IMR-90 (cell line): ENCODE measurements at places on chromosomes 5 and 9. TPM values are rescaled to one million over a fixed set of nuclear protein-coding genes. Genes with fewer than 3 reads are reported as not detected.

DNA sequence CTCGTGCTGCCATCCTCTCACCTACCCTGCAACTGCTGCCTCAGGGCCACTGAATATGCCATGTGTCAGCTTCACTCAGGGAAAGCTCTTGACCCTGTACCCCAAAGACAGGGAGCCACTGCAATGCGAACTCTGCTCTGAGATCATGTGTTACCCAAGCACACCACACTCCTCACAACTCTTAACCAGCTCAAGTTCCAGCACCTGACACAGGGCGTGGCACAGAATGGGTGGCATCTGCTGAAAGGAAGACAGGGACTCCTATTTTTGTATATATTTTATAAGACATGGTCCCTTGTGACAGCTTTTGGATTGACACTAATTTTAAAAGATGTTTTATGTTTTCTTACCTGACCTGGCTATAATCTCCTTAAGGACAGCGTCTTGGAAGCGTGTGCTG, 10.7 kb downstream of the PHYKPL start:
- no peaks in the 10 kb centered on the region for H3K27me3 ChIP-seq
- no peak overlapping the region for H3K27ac ChIP-seq
- H3K4me3 ChIP-seq = no peak overlapping the region
- no peaks in the 10 kb centered on the region for H3K4me1 ChIP-seq
- peaks cover 30% of the 10 kb centered on the region for H3K36me3 ChIP-seq

GRCh38 chr9:131027872-131028179, 18.9 kb downstream of the LAMC3 start:
- H3K4me1 ChIP-seq = no peaks in the 10 kb centered on the region
- DNase-seq = no peak
- H3K36me3 ChIP-seq = no peaks in the 10 kb centered on the region
- H3K27ac ChIP-seq = no peak overlapping the region

GRCh38 chr5:10509575-10509974, 54.3 kb upstream of the ANKRD33B start:
- DNase-seq = no peak
- H3K4me3 ChIP-seq = no peak overlapping the region
- no peaks in the 10 kb centered on the region for H3K27me3 ChIP-seq
- no peaks in the 10 kb centered on the region for H3K36me3 ChIP-seq
- H3K27ac ChIP-seq = no peak overlapping the region
- H3K4me1 ChIP-seq = peaks cover 13% of the 10 kb centered on the region

DNA sequence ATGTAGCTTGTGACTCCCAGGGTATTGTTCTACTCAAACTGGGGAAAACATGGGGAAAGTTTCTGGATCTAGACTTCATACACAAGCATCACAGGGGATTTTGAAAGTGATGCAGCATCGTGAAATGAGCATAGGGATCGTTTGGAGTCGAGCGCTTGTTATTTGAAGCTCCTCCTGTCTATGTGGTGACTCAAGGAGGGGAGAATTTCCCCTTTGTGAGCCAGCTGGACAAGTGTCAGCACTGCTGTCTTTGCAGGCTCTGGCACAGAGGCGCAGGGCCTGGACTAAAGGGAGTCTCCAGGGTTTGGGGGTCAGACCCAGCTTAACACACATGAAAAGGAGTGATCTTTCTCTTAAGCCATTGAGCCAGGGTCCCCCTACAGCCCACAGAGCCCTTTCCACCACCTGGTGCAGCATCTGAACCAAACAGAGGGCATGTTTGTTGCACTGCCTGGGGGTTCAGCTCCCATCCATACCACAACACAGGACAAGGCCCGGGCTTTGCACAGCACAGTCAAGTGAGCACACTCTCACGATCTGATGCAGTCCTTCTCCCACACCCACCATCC, 51.0 kb downstream of the IRF1 start:
- H3K4me1 ChIP-seq = peaks cover 27% of the 10 kb centered on the region
- H3K36me3 ChIP-seq = no peaks in the 10 kb centered on the region
- H3K27me3 ChIP-seq = no peaks in the 10 kb centered on the region
- peak overlapping the region; percentile 88 for H3K27ac ChIP-seq
- DNase-seq = peak; percentile 97

GRCh38 chr9:136626066-136626725, 36.5 kb upstream of the EGFL7 start:
- no peak overlapping the region for H3K4me3 ChIP-seq
- no peak overlapping the region for H3K27ac ChIP-seq
- no peaks in the 10 kb centered on the region; the same call in 1 of the 2 replicates for H3K27me3 ChIP-seq
- peaks cover 5% of the 10 kb centered on the region; the same call in 1 of the 2 replicates for H3K4me1 ChIP-seq

DNA sequence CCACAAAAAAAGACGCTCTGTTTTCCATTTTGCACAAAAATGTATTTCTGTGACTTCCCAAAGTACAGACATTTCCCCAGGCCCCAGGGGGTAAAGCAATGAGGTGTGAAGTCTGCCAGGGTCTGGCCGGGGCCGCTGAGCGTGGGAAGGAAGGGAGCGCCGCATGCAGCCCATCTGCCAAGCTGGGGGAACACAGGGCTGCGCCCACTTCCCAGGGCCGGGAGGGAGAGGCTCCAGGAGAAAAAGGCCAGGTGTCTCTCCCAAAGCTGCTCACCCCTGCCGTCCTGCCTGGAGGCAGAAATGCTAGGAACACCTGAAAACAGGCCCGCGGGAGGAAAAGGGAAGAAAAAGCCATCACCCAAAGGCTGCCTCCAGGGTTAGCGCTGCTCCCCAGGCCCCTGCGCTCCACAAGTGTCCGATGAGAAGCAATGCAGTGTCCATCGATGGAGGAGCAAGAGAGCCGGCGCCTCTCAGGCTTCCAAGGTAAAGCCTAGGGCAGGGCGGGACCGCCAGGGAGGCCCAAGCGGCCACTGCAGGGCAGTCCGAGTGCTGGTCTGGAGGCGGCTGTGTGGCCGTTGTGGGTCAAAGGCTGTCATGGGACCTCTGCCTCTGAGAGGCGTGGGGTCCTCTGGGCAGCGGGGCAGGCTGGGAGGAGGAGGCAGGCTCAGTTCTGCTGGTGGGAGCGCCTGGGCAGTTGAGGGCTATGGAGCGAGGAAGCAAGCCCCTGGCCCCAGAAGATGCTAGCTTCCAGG, 6.0 kb upstream of the ZDHHC12 start:
- no peak overlapping the region for H3K27ac ChIP-seq
- peaks cover 17% of the 10 kb centered on the region for H3K36me3 ChIP-seq
- H3K27me3 ChIP-seq = no peaks in the 10 kb centered on the region
- no peak for DNase-seq

DNA sequence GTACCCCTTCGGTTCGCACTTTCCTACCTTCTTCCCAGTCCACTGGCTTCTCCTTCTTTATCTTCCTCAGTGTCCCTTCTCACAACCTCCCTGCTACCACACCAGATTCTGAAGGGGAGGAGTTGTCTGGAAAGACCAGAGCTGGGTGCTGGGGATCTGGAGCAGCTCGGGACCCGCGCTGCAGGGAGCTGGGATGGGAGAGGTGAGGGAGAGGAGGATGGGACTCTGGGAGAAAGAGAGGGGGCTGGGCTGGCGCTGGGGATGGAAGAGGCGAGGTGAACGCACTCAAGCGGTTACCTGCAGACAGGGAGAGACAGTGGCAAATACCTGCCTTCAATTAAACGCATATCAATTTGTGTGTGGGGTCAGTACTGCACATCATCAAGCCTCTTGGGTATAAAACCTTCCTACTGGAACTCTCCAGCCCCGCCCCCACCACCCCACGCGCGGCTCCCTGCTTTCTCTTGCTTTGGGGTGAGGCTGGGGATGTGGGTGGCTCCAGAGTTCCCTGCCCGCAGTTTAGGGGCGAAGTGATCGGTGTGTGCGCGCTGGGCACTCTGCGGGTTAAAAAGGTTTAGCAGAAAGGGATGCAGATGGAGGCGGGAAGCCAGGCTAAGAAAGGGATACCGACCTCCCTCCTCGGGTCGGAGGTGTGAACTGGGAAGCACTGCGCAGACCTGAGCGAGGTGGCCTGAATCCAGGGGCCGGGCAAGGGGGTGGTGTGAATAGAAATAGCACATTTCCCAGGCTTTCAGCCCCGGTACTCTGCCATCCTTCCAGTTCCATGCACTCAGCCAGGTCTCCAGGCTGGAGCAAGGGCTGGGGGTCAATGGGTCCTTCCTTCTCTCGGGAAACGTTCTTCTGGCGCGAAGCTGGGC, 977 bp upstream of the PAM start:
- peak overlapping the region; percentile 44 for H3K27ac ChIP-seq
- H3K27me3 ChIP-seq = no peaks in the 10 kb centered on the region
- H3K4me3 ChIP-seq = peak overlapping the region; percentile 59
- DNase-seq = no peak
- peaks cover 6% of the 10 kb centered on the region for H3K4me1 ChIP-seq
- H3K36me3 ChIP-seq = no peaks in the 10 kb centered on the region

DNA sequence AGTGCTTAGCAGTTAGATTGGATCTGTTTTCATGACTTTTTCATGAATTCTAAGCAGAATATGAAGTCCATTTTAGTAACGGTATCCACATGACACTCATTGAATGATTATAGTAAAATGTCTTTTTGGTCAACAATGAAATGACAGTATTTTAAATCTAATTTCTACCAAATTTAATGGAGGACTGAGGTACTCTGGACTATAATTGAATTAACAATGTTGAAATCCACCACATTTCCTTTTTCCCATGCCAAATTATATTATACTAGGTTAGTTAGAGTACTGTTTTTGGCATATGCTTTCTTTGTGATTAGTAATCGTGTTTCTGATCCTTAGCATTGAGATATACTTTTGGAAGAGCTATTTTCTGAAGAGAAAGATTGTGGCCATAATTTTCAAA, 40.6 kb downstream of the CDC42SE2 start:
- no peaks in the 10 kb centered on the region; the same call in 1 of the 2 replicates for H3K4me1 ChIP-seq
- H3K27ac ChIP-seq = no peak overlapping the region
- no peaks in the 10 kb centered on the region for H3K36me3 ChIP-seq
- no peak overlapping the region for H3K4me3 ChIP-seq
- no peaks in the 10 kb centered on the region for H3K27me3 ChIP-seq

DNA sequence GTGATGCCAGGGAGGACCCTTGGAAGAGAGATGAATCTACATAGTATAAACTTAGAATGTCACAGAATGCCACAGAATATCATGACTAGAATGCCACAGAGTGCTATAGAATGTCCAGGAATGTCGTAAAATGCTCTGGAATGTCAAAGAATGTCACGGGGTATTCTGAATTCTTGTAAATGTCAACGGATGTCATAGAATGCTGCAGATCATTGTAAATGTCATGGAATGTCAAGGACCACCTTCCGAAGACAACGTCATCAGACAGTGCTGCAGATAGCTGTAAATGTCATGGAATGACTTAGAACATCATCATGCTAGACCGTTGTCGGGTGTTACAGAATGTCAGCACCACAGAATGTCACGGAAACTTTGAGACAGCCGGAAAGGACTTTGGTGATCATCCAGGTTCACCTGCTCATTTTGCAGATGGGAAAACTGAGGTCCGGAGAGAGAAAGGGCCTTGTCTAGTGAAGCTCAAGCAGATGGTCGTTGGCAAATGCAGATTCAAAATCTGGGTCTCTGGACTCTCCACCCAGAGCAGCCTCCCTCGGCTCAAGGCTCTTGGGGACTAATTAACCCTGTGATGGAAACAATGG, 117.1 kb downstream of the LHX2 start:
- no peak for DNase-seq
- peaks cover 6% of the 10 kb centered on the region for H3K27me3 ChIP-seq
- no peak overlapping the region for H3K27ac ChIP-seq
- H3K4me3 ChIP-seq = no peak overlapping the region

DNA sequence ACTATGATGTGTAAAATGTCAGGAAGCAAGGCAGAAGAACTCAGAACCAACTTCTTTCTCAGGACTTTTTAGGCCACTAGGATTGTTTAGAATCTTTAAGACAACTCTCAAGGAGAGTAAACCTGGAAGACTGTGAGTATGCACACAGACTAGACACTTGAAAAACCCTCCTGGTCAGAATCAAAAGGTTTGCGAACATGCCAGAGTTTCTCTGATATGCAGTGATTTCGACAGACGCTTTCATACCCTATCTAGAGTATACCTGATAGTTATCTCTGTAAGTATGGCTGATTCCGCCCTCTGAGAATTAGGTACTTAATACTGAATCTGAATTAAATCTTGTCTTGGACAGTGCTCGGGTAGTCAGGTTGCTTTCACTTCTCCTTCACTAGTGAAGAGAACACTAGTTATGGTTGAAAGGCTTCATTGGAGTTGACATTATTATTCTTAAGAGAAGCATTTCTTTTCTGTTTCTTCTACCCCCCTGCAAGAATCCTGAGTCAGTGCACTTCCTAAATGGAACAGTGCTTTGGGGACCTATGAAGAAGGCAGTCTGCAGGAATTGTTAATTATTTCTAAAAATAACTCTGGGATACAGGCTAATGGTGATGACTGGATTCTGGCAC, 158.1 kb downstream of the HACD4 start:
- H3K4me1 ChIP-seq = peaks cover 2% of the 10 kb centered on the region; the same call in 1 of the 2 replicates
- no peak overlapping the region for H3K27ac ChIP-seq
- no peaks in the 10 kb centered on the region for H3K36me3 ChIP-seq
- H3K4me3 ChIP-seq = no peak overlapping the region
- peak; percentile 53 for DNase-seq

DNA sequence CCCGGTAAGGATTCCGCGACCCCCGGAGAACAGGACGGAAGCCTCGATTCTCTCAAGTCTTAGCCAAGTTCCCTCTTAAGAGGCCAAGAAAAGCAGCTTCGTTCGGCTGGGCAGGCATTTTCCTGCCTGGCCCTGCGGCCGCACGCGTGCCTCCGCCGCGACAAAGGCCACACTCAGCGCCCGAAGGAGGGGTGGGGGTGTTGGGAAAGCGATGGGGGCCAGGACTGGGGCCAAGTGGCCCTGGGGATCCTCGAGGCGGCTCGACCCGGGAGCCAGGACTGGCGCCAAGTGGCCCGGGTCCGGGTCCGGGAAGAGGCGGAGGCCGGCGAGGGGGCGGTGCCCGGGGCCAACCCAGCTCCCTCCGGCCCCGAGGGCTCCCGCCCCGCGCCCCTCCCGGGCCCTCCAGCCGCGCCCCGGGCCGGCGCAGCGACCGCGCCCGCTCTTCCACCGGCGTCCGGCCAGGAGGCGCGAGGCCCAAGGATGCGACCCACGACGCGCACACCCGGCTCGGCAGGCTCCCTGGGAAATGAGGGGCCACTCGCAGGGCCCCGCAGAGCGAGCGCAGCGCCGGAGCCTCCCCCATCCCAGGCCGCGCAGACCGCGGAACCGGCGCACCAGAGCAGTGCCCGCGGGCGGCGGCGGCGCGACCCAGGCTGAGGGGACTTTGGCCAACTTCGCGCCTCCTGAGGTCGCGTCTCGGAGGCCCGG, 756 bp downstream of the VAV2 start:
- H3K36me3 ChIP-seq = no peaks in the 10 kb centered on the region
- H3K27me3 ChIP-seq = no peaks in the 10 kb centered on the region
- peaks cover 11% of the 10 kb centered on the region; the same call in 1 of the 2 replicates for H3K4me1 ChIP-seq
- H3K27ac ChIP-seq = peak overlapping the region; percentile 75

GRCh38 chr5:173053041-173053440, 3.1 kb upstream of the CREBRF start:
- peak overlapping the region; percentile 5; the same call in 1 of the 2 replicates for H3K27ac ChIP-seq
- H3K4me3 ChIP-seq = no peak overlapping the region
- DNase-seq = no peak

KIF12 gene
- 0.11 TPM in 1 of 2 replicates, not detected in the other for polyA plus RNA-seq

TEX10 gene
- polyA plus RNA-seq = 14.5 and 16.2 TPM in 2 replicates

INSL4 gene
- polyA plus RNA-seq = 0.03 TPM in 1 of 2 replicates, not detected in the other
